Epithelial cell of alveolus of lung (primary cell): ENCODE measurements at places on chromosomes 7 and 10. TPM values are rescaled to one million over a fixed set of nuclear protein-coding genes. Genes with fewer than 3 reads are reported as not detected.

Gene ATOH7
- total RNA-seq = 0.13 and 0.48 TPM in 2 replicates

Gene GIMAP8
- total RNA-seq = under 0.01 and 0.39 TPM in 2 replicates

Gene GBX1
- not detected in 2 replicates for total RNA-seq

Gene CYP2C8
- not detected in 2 replicates for total RNA-seq

Gene ACTA2
- 129 and 218 TPM in 2 replicates for total RNA-seq

Gene TMEM72
- not detected in 2 replicates for total RNA-seq

Gene IGFBP3
- total RNA-seq = 34.3 and 660 TPM in 2 replicates

Gene PAX2
- not detected in 2 replicates for total RNA-seq

Gene KIAA1549
- 1.9 and 2.1 TPM in 2 replicates for total RNA-seq

Gene ACTR3C
- 0.16 and 0.39 TPM in 2 replicates for total RNA-seq

Gene IGF2BP3
- 22.2 and 44.3 TPM in 2 replicates for total RNA-seq

Gene PGAM2
- 1.3 TPM in 1 of 2 replicates, not detected in the other for total RNA-seq

Gene EBLN1
- total RNA-seq = not detected in 2 replicates

Gene TMEM196
- total RNA-seq = 0.24 TPM in 1 of 2 replicates, not detected in the other

Gene SEMA3E
- total RNA-seq = 0.88 and 2.1 TPM in 2 replicates

Gene DEPP1
- total RNA-seq = 11.5 and 18.7 TPM in 2 replicates

Gene GPR26
- not detected in 2 replicates for total RNA-seq

Gene FAS
- 17.8 and 35.1 TPM in 2 replicates for total RNA-seq

Gene GIMAP2
- total RNA-seq = 1.0 and 2.1 TPM in 2 replicates

Gene CYP2C9
- not detected in 2 replicates for total RNA-seq

Gene ASZ1
- total RNA-seq = 0.24 TPM in 1 of 2 replicates, not detected in the other

Gene ORAI2
- 37.0 and 42.7 TPM in 2 replicates for total RNA-seq

Gene NME8
- not detected in 2 replicates for total RNA-seq

Gene BAG3
- total RNA-seq = 38.8 and 44.2 TPM in 2 replicates

Gene ZDHHC16
- total RNA-seq = 48.8 and 65.8 TPM in 2 replicates

Gene ABCF2
- total RNA-seq = 44.6 and 54.8 TPM in 2 replicates

Gene H2BK1
- not detected in 2 replicates for total RNA-seq

Gene LIPF
- not detected in 2 replicates for total RNA-seq

Gene HOXA6
- total RNA-seq = 15.0 and 18.1 TPM in 2 replicates

Gene FAM25A
- total RNA-seq = not detected in 2 replicates

Gene CEP55
- total RNA-seq = 8.3 and 39.0 TPM in 2 replicates

Gene OR2A1
- total RNA-seq = 0.13 and 0.24 TPM in 2 replicates

Gene NRAP
- not detected in 2 replicates for total RNA-seq

Gene AOAH
- not detected in 2 replicates for total RNA-seq

Gene DGKI
- total RNA-seq = 0.40 and 3.9 TPM in 2 replicates

Gene TAC1
- total RNA-seq = not detected in 2 replicates

Gene PRSS37
- total RNA-seq = not detected in 2 replicates

Gene MBL2
- not detected in 2 replicates for total RNA-seq

Gene ABCB4
- 2.4 and 2.5 TPM in 2 replicates for total RNA-seq

Gene AKR1D1
- not detected in 2 replicates for total RNA-seq

Gene C10orf105
- total RNA-seq = not detected in 2 replicates

Gene ANKRD7
- 0.08 and 0.91 TPM in 2 replicates for total RNA-seq

Gene GJD4
- total RNA-seq = not detected in 2 replicates

Gene PNLIP
- not detected in 2 replicates for total RNA-seq
